ENCODE measurements at places on chromosomes 4 and X.

DNA sequence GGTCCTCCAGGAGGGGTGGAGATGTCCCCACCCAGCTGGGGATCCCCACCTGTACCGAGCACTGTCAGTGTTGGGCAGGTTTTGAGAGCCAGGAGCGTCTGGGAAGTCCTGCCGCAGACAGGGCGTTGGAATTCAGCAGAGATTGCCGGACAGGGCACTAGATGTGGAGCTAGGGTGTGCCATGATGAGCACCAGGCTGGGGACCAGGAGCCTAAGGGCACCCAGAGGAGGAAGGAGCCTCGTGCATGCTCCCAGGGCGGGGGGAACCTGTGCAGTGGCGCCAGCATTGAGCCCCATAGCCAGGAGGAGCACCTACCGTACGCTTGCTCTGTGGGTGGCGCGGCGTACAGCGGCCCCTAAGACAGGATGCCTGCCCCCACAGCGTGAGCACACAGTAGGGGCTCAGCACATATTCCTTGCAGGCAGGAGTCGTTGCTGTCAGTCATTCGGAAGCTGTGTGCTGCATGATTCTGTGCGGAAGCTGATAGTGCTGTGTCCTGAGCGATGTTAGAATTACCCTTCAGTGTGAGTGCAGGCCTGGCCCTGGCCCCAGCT, 18.8 kb upstream of the TADA2B start:
- no peak for DNase-seq

- no peak for DNase-seq
Measured at GRCh38 chr4:134948110-134948642, 746.6 kb upstream of the PABPC4L start.

- DNase-seq, result no peak
Measured at GRCh38 chr4:69984030-69984443, 11.7 kb upstream of the STATH start.

GRCh38 chrX:15493118-15493962, at the start of gene PIR:
PIR (minus strand) TSS chrX:15493333; CDS start chrX:15491257, 2,076 bp downstream.
- peak; percentile 10 for DNase-seq

DNA sequence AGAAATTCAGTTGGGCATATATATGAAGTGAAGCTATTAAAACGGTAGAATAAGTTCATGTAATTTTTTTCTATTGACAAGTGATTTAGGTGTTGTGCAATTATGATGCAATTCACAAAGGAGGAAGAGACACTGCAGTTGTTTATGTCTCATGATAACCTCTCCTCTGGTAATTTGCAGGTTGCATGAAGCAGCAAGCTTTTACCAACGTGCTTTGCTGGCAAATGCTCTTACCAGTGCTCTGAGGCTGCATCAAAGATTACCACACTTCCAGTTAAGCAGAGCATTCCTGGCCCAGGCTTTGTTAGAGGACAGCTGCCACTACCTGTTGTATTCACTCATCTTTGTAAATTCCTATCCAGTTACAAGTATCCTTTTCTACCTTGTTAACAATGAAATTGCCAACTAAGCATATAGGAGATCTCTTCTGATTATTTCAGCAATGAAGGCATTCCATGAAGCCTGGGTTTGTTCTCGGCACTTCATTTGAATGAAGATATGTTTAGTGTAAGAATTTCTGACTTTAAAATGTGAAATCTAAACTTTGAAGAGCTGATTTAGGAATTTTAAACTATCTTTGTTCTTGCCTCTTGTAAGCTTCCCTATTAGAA, 3.9 kb downstream of the TMEM33 start:
- DNase-seq, result no peak

DNA sequence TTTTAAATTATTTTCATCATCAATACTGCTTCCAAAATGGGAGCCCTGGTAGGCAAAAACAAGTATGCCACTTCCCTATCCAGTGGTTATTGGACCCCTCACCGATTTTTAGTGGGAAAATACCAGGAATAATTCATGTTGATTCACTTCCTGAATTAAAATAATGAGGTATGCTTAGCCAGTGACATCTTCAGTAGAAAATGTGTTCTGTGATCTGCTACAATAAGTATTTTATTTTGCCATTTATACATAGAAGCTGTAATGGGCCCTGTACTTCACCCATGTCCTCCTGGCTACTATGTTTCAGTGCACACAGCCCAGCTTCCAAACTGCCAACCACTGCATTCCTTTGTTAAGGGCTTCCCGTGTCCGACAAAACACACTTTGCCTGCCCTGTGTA, 41.0 kb upstream of the KLHL34 start:
- DNase-seq, result no peak

- no peak for DNase-seq
Measured at GRCh38 chr4:76589402-76589801, 154.4 kb downstream of the SHROOM3 start.

GRCh38 chr4:42965326-42965725, 72.8 kb downstream of the GRXCR1 start:
- no peak for DNase-seq

GRCh38 chrX:25052798-25053534, 37.2 kb upstream of the ARX start:
- no peak for DNase-seq

DNA sequence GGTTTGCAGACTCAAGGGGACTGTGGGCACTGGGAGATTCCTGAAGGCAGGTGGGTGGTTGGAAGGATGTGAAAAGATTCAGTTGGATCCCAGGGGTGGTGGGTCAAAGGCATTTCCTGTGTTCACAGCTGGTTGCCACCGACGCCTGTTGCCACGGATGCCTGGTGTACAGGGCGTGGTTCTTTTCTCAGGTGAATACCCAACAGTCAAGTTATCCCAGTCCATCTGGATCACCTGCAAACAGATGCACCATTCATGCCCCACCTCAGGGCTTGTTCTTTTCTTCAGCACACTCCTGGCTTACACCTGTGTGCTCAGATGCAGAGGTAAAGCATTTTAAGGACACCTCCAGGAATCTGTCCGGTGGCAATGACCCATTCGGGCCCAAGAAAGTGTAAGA, 55.8 kb upstream of the SHOX start:
- DNase-seq, result no peak

All from stimulated activated CD8-positive, alpha-beta memory T cell treated with anti-CD3 and anti-CD28 coated beads, Interleukin-4, amount 100 ng/mL, for 4 hours (primary cell).